ENCODE measurements at places on chromosomes 7 and 10.

DNA sequence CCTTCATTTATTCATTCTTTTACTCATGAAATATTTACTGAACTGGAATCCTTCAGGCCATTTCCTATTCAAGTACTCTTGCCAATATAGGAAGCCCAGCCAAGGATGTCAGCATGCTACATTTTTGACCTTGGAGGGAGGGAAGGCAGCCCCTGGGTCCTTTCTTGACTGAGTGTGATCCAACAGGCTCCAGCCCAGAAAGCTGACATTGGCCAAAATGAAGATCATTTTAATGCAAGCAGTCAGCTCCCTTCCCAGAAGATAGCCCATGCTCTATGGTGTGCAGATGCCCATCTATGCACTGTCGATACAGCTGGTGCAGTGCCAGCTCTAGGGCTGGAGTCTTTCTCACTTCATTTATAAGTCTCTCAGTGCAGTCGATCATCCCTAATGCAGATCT, 646.0 kb downstream of the KCNMA1 start:
- DNase-seq = no peak

DNA sequence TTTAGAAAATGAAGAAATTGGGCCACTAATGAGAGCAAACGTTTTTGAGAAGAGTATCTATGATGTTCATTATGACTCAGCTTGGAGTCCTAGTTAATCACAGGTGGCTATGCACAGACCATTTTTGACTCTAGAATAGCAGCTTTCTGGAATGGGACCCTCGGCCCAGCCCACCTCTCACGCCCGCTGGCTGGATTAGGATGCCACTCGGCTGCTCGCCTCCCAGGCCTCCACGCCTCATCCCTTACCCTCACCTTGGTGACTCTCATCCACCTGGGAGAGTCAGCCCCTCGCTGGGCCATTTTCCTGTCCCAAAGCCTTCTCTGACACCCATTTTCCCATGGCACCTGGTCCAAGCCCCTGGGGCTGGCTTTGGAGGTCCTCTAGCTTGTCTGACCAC, 173.6 kb downstream of the ADAM12 start:
- DNase-seq = no peak

DNA sequence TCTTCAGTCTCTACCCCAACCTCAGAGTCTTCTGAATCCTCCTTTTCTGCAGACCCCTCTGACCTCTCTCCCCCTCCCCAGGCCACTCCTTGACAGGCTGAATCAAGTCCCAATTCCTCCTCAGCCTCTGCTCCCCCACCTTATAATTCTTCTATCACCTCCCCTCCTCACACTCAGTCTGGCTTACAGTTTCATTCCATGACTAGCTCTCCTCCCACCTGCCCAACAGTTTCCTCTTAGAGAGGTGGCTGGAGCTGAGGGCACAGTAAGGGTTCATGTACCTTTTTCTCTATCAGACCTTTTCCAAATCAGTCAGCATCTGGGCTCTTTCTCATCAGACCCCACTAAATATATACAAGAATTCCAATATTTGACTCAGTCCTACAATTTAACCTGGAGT, 14.6 kb upstream of the LRRC61 start:
- DNase-seq = no peak

DNA sequence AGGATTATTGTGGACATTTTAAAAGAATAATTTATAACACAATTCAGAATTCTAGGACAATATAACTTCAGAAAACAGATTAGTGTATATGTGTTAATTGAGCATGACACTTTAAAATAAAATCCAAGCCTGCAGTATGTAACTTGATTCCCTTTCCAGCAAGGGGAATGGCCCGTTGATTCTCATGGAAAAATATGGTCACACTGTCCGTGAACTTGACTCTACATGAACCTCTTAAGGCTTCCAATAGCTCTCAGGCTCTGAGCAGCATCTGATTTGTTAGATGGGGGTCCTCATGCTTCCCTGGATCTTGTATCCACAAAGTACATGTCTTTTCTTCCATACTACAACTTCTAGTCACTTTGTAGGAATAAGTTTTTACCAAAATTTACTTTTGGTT, 85.5 kb upstream of the AKR1E2 start:
- no peak for DNase-seq

- no peak for DNase-seq
These were observed 129.3 kb downstream of the MYOF start for GRCh38 chr10:93352638-93353383.

DNA sequence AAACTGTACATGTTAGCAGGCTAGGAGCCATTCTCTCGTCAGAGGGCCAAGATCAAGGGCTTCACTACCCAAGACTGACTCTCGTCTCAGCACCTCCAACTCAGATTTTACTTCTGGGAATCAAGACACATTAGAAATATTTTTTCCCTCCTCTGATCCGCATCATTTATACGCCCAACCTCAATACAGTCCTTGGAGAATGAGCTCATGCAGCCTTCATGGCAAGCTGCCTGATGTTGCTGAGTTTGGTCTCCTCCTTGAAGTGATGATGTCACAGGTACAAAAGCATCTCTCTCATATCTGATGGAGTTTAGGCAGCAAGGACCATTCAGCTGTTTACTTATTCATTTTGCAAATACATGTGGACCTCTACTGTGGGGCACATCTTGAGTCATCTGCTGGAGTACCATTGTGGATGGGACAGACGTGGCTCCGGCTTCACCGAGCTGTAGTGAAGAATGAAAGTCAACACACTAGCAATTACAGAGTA, 114.0 kb downstream of the BMPER start:
- no peak for DNase-seq

DNA sequence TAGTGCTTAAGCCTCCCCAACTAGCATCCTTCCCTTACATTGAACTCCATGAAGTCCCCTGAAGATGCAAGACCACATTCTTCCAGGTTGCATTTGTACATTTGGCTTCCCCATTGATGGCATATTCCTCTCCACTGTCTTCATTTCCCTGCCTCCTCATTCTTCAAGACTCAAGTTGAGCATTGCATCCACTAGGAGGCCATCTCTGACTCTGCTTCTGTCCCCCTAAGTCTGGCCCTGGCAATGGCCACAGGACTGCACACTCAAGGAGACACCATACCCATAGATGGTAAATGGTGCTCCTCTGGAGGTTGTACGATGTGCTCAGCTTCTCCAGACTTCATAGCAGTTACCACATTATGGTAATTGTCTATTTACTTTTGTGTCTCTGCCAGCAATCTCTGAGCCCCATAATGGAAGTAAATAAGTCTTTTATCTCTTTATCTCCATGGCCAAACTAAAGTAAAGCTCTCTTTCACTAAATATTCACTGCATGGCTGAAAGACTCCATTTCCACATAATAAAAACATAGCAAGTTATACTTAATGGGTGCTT, 112.6 kb downstream of the PTPRZ1 start:
- no peak for DNase-seq

- no peak for DNase-seq
These were observed 78.1 kb upstream of the RHEB start for GRCh38 chr7:151597541-151598444.

DNA sequence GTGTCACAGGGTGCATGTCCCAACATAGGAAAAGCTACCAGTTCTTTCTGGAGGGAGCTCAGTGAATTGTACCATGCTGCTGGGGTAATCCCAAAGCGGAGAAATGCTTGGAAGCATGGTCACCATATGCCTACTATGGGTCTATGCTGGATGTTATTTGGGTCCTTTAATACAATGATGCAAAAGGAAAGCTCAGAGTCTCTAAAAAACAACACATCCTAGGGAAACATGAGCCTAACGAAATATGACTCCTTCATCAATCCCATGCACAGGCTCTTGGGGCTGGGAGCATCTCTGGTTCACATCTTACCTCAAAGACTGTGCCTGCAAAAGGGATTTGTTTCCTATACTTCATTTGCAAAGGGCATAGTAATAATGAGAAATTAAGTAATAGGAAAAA, 65.2 kb downstream of the CUBN start:
- no peak for DNase-seq

GRCh38 chr10:118712930-118713634, 41.7 kb downstream of the CACUL1 start:
- DNase-seq = no peak

- DNase-seq = no peak
These were observed 171.9 kb downstream of the ARHGAP12 start for GRCh38 chr10:31756729-31757110.

DNA sequence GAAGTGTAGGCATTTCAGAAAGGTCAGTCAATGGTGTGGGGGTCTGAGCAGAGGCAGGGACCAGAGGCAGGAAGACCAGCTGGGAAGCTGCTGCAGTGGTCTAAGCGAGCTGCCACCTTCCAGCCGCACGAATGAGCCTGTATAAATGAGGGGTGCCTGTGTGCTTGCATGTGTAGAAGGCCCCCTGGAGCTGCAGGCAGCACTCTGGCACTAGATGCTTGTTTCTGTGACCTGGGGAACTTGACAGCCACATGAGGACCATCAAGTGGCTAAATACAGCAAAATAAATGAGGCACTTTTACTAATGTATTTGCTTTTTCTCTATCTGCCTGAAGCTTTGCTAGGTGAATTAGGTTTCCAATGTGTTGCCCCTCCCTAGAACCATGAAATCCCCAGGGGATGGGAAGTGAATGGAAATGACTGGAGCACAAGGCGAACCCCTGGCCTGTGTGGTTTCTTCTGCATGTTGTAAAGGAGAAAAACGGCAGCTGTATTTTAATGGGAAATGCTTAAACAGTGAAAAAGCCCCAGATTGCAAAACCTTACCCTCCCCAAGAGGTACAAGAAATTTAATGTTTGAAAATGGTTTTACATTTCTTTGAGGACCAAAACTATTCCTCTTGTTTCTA, 57.7 kb downstream of the PYROXD2 start:
- no peak for DNase-seq

- DNase-seq = no peak
These were observed 36.9 kb upstream of the AUTS2 start for GRCh38 chr7:69561266-69561960.

DNA sequence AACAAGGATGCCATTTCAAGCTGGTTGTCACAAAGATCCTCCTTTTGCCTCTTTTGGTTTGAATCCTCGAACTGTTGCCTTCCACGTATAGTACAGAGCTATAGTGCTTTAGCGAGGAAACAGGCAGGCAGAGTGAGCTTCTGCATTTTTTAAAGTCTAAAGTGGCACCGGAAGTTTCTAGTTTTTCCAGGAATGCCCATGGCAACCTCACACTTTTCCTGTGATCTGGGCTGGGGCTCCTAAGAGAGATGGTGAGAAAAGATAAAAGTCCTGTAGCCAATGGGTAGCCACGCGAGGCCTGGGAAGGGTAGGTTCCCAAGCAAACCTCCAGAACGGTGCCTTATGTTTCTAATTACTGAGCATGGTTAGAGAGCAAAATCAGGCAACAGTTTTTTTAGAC, 76.7 kb downstream of the CALD1 start:
- no peak for DNase-seq

DNA sequence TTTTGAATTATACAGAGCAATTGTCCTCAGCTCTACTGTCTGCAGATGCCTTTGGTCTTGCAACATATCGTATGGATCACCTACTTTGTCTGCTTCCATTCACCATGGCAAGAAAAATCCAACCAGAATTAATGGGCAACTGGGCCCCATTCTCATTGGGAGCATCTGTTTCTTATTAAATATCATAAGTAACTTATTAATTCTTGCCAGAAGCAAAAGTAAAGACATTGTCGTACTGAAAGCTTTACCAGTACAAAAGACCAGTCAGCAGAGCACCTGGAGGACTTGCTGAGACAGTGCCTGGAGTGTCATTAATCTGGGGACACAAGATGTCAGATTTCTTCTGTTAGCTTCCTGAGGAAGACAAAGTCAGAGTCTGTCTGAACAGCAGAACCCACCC, 404.5 kb downstream of the INHBA start:
- no peak for DNase-seq

GRCh38 chr7:8387551-8388256, 45.7 kb upstream of the NXPH1 start:
- no peak for DNase-seq

GRCh38 chr10:83990126-83990525, 149.2 kb upstream of the GHITM start:
- no peak for DNase-seq

- DNase-seq = no peak
These were observed 4.3 kb downstream of the MAP3K8 start for GRCh38 chr10:30438021-30438850.

- DNase-seq = peak; percentile 24
These were observed 6.6 kb downstream of the NPC1L1 start for GRCh38 chr7:44534501-44534900.

- no peak for DNase-seq
These were observed 209.5 kb downstream of the NRG3 start for GRCh38 chr10:82084496-82084895.

GRCh38 chr7:83455612-83456011, 193.3 kb downstream of the SEMA3E start:
- no peak for DNase-seq

DNA sequence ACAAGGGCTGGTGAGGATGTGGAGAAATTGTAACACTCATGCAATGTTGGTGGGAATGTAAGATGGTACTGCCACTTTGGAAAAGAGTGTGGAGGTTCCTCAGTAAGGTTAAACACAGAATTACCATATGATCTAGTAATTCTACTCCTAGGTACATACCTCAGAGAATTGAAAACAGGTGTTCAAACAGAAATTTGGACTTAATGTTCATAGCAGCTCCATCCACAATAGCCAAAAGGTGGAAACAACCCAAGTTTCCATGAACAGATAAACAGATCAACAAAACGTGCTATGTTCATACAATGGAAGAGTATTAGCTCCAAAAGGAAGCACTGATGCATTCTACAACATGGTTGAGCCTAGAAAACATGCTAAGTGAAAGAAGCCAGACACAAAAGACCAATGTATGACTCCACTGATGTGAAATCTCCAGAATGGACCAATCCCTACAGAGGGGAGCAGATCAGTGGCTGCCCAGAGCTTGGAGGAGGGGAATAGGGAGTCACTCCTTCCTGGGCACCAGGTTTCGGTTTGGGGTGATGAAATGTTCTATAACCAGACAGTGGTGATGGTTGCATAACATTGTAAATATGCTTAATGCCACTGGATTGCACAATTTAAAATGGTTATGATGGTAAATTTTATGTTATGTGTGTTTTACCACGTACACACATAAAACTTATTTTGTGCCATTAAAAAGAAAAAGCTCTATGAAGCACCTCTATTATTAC, 5.7 kb upstream of the WDR86 start:
- no peak for DNase-seq

DNA sequence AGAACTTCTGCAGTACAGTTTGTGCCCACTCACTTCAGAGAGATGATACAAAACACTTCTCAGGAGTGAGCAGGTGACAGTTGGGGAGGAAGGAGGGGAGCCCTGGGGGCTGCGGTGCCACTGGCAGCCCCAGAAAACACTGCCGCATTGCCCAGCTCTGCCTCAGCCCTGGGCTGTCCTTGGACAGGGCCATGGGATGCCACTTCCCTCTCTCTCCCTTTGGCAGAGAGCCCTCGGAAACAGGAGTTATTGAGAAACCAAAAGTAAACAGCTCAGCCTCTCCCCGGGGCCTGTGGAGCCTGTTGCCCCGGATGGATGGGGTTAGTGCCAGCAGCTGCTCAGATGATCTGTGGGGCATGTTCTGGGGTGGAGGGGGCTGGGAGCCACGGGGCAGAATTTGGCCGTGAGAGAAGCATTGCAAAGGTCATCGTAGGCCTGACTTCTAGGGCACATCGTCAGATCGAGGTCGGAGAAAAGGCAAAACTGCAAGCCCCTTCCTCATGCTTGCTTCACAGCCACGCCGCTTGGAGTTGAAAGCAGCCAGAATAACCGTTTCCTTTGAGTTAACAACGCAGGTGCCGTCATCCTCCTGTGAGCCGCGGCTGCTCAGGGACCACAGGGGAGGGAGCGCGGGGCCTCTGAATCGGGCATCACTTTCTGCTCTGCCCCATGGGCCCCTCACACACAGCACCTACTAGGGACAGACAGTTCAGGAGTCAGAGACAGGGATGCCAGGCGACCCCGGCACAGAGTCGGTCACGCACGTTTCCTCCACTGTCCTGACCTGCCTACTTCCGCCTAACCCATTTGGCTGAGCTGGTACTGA, 256.4 kb downstream of the CAMK1D start:
- DNase-seq = peak; percentile 40

GRCh38 chr10:19283786-19284185, 235.2 kb downstream of the MALRD1 start:
- DNase-seq = no peak
